ENCODE measurements at places on chromosomes 16 and 17.

- no peak for DNase-seq
Observed at GRCh38 chr17:4332296-4332970, 34.0 kb downstream of the UBE2G1 start.

GRCh38 chr16:85307552-85308364 lies 195.5 kb upstream of the CIBAR2 start:
- DNase-seq = no peak

DNA sequence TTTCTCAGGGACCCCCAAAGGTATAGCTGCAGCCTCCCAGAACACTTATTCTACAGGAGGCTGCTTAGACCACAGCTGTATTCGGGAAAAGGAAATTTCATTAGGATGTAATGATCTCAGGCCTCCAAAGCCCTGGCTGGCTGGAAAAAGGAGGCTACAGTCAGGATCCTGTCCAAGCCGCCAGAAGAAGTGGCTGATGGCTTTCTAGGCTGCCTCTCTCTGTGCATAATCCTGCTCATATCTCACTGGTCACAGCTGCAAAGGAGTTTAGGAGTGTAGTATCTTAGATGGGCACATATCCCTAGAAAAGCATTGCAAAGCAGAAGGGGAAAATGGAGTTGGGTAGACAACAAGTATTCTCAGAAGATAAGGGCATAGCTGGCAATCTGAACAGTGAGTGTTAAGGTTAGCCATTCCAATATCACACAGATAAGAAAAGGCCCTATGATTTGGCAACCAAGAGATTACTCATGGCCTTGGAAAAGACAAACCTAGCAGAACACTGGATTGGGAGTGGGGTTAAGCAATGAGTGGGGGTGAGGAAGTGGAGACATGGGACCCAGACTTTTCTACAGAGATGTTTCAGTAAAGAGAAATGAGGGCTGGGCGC lies 26.0 kb upstream of the PRKCA start:
- DNase-seq = no peak

DNA sequence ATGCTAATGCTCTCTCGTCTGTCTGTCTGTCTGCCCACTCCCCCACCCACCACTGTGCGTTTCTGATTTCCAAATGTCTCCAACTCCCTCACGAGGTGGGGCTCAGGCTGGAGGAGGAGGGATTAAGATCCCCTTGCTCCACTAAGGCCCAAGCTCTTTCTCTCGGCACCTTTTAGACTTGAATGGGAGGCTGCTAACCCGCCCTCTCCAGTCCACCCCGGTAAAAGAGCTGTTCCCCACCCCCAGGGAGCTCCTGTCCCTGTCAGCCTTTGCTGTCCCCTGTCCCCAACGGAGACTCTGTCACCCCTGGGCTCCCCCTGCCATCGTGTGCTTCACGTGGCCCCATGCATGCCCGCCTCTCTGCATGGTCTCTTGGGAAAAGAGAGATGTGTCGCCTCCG lies 68.5 kb upstream of the PLCG2 start:
- no peak for DNase-seq

- DNase-seq = no peak
Observed at GRCh38 chr17:28955408-28955807, 4.1 kb upstream of the PHF12 start.

Data from fibroblast of skin of left quadriceps (primary cell).